ENCODE measurements at places on chromosomes 2 and 18.

GRCh38 chr2:161570424-161571050 is 53.7 kb upstream of the SLC4A10 start:
- H3K4me3 ChIP-seq: no peak overlapping the region
- H3K27me3 ChIP-seq: no peaks in the 10 kb centered on the region
- no peak overlapping the region for H3K27ac ChIP-seq
- H3K36me3 ChIP-seq: no peaks in the 10 kb centered on the region
- no peaks in the 10 kb centered on the region for H3K4me1 ChIP-seq

- H3K36me3 ChIP-seq: no peaks in the 10 kb centered on the region
- DNase-seq: no peak
- H3K27ac ChIP-seq: no peak overlapping the region
- H3K4me3 ChIP-seq: no peak overlapping the region
Observed at GRCh38 chr18:45554389-45554737, 60.9 kb upstream of the SLC14A2 start.

DNA sequence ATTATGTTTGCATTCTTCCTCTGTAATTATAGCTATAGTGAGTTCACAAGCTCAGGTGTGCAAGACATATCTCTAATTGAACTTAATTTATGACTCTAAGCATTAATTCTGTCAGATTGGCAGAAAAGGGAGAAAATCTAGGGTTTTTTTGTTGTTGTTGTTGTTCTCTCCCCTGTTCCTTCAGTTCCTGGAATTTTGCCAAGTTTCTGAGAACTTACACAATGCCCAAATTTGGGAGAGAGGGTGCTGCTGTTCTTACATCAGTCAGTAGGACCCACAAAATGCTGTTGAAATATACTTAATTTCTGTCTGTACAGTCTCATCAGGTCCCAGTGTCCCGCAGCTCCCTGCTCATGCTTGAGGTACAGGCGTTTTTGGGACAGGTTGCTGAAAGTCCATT is 221.8 kb upstream of the RBMS1 start:
- DNase-seq: no peak
- no peaks in the 10 kb centered on the region for H3K36me3 ChIP-seq
- H3K4me3 ChIP-seq: no peak overlapping the region
- H3K27me3 ChIP-seq: no peaks in the 10 kb centered on the region

DNA sequence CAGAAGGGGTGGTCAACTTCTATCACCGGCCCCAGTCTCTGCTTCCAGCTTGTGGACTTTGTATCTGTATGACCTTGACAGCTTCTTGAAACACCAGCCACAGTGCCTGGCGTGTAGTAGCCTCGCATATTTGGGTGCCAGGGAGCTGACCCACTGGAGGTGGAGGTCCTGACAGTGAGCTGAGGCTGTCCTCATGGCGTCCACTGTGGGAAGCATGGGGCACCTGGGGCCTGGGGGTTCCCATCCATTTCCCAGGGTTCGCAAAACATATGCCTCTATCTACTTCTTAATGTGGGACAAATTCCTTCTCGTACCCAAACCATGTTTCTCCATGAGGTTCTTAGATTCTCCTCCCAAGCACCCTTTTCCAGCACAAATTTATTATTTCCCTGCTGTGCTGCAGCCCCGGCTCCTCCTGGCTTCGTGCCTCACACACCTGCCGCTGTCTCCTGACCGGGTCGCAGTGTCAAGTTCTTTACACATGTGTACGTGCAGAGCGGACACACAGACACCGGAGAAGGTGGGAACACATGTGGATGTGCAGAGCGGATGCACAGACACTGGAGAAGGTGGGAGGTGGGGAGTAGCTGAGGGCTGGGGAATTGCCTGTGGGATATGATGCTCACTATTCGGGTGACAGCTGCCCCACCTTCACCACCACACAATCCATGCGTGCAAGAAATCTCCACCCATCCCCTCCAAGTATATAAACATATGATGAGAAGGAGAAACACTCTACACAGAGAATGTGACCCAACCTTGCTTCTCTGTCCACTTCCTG is 23.4 kb downstream of the TMEM18 start:
- H3K36me3 ChIP-seq: no peaks in the 10 kb centered on the region
- DNase-seq: no peak
- no peaks in the 10 kb centered on the region for H3K27me3 ChIP-seq
- H3K4me3 ChIP-seq: no peak overlapping the region

- no peak overlapping the region for H3K27ac ChIP-seq
- no peak for DNase-seq
- H3K4me3 ChIP-seq: no peak overlapping the region
Observed at GRCh38 chr2:191778041-191778440, 68.8 kb downstream of the CAVIN2 start.

GRCh38 chr2:213678437-213679218 is 394.4 kb downstream of the SPAG16 start:
- no peak overlapping the region for H3K4me3 ChIP-seq
- no peaks in the 10 kb centered on the region for H3K36me3 ChIP-seq
- no peak overlapping the region for H3K27ac ChIP-seq
- no peaks in the 10 kb centered on the region for H3K4me1 ChIP-seq

DNA sequence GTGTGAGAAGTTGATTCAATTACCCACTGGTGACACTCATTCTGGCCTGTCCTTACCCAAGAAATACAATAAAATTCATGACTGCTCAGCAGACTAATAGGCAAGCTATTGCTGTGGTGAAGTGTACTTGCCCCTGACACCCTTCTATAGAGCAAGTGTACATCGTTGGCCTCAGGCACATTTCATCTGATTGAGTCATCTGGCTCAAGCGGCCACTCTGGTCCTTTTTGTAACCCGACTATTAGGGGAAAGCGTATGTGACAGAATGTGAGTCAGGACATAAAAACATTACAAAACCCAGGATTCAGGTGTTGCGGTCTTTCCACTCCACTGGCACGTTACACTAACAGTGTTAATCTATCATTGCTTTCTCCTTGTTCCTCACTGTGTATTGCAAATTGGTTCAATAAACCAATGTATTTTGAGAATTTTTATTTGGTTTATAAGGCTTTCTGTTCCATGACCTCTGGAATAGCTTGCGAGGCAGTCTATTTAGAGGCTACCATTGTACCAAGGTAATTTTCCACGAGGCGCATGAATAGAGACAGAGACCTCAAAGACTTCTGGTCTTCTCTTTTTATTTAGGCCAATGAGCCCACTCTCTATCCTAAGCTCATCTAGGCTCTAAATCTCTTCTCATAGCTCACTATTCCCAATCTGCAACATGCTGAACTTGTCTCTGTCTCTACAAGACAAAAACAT is 10.2 kb upstream of the TTC32 start:
- no peak overlapping the region for H3K4me3 ChIP-seq
- DNase-seq: no peak
- H3K27ac ChIP-seq: no peak overlapping the region

GRCh38 chr18:24208270-24209035 is 69.6 kb downstream of the CABYR start:
- H3K4me1 ChIP-seq: peaks cover 3% of the 10 kb centered on the region
- H3K36me3 ChIP-seq: no peaks in the 10 kb centered on the region
- DNase-seq: no peak
- no peak overlapping the region for H3K27ac ChIP-seq
- H3K27me3 ChIP-seq: no peaks in the 10 kb centered on the region

- no peaks in the 10 kb centered on the region for H3K36me3 ChIP-seq
- H3K27ac ChIP-seq: no peak overlapping the region
- DNase-seq: peak; percentile 99
- peak overlapping the region; percentile 14 for H3K4me3 ChIP-seq
- H3K4me1 ChIP-seq: peaks cover 2% of the 10 kb centered on the region
- peaks cover 100% of the 10 kb centered on the region for H3K27me3 ChIP-seq
Observed at GRCh38 chr2:118855451-118856279, 8.2 kb upstream of the EN1 start.

DNA sequence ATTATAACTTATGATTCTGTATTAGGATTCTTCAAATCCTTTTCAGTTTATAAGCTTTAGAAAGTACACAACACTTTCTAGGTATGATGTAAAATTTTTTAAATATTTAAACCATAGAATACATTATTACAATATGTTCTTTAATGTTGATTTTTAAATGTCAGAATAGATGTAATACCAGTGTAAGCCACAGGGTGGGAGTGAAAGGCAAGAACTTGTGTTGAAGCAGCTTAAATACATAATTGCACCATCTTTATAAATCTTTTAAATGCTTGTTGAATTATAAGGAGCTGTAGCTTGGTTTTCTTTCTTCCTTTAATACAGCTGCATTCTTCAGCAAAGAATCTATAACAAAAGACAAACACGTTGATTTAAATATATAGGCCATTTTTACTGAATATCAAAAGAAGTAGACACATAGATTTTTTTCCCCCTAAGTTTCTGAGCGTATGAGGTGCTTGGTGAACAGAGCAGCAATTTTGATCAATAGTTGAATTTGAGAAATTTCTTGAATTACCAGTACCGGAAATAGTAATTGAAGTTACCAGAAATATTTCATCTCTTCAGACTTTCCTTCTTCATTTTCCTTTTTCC is 63.0 kb downstream of the TANK start:
- no peaks in the 10 kb centered on the region for H3K4me1 ChIP-seq
- H3K4me3 ChIP-seq: no peak overlapping the region
- H3K27me3 ChIP-seq: no peaks in the 10 kb centered on the region
- no peak for DNase-seq
- H3K36me3 ChIP-seq: no peaks in the 10 kb centered on the region

DNA sequence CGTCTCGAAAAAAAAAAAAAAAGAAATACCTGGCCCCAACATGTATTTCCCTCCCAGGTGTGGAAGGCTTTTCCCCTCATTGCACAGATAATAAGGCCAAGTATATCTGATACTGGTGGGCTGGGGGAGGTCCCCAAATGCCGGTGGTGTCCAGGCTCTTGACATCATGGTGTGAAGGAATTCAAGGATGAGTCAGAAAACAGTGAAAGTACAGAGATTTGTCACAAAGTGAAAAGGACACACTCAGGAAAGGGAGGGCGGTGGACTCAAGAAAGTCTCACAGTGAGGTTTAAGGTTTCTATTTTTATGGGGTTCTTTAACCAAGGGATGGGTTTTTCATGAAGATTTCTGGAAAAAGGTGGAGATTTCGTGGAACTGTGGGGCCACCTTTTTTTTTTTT is 37.8 kb upstream of the FZD5 start:
- no peaks in the 10 kb centered on the region for H3K27me3 ChIP-seq
- DNase-seq: no peak
- no peak overlapping the region for H3K4me3 ChIP-seq
- H3K36me3 ChIP-seq: no peaks in the 10 kb centered on the region
- H3K4me1 ChIP-seq: peaks cover 14% of the 10 kb centered on the region
- no peak overlapping the region for H3K27ac ChIP-seq

DNA sequence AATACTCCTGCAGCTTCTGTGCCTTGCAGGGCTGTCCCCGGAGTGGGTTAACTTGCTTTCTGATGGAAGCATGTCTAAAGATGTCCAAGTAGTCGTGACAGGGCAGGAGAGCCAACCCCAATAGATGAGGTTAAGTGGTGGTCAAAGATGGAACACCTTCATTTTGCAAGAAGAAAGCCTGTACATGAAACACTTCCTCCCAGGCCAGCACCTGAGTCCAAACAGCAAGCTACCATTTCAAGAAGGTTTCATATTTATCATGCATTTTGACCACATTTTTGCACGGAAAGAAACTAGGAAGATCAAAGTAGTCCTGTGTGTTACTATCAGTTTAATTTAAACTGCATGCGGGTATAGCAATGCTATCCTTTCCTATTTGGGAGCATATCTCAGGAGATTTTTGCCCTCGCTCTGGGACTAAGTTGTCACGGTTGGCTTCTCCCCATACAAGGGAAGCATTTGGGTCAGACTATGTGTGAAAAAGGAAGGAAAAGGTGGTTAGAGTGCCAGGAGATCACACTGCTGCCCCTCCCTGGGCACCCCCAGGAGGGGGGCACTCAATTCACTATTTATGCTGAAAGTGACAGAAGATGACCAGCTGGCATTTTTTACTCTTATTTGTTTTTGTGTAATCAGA is 187.6 kb downstream of the ZNF521 start:
- H3K27ac ChIP-seq: no peak overlapping the region
- H3K36me3 ChIP-seq: no peaks in the 10 kb centered on the region
- no peaks in the 10 kb centered on the region for H3K27me3 ChIP-seq

DNA sequence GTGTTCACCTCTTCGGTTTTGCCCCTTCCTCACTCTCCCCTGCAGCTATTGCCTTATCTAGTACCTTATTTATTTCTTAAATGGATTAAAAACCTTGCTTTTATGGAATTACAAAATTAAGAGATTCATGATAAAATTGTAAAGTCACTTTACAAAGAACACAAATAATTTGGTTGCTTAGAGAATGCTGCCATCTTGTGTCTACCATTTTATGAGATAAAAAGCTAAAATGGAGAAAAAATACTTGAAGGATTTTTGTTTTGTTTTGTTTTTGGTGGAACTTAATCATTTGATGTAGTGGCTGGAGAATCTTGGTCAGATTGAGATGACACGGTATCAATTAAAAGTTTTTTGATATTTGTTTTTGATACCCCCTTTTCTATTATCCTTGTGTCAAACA is 69.6 kb downstream of the R3HDM1 start:
- peaks cover 4% of the 10 kb centered on the region for H3K4me1 ChIP-seq
- H3K4me3 ChIP-seq: no peak overlapping the region
- DNase-seq: no peak
- H3K27ac ChIP-seq: no peak overlapping the region
- no peaks in the 10 kb centered on the region for H3K27me3 ChIP-seq
- peaks cover 11% of the 10 kb centered on the region for H3K36me3 ChIP-seq

GRCh38 chr18:75279381-75279780 is 68.8 kb downstream of the TSHZ1 start:
- no peak overlapping the region for H3K4me3 ChIP-seq
- DNase-seq: no peak
- H3K27me3 ChIP-seq: no peaks in the 10 kb centered on the region
- H3K4me1 ChIP-seq: no peaks in the 10 kb centered on the region
- H3K27ac ChIP-seq: no peak overlapping the region

- no peaks in the 10 kb centered on the region for H3K36me3 ChIP-seq
- H3K27ac ChIP-seq: no peak overlapping the region
- DNase-seq: no peak
- peaks cover 10% of the 10 kb centered on the region for H3K4me1 ChIP-seq
- no peaks in the 10 kb centered on the region for H3K27me3 ChIP-seq
- H3K4me3 ChIP-seq: no peak overlapping the region
Observed at GRCh38 chr2:159035790-159036411, 67.5 kb downstream of the TANC1 start.

- no peak overlapping the region for H3K27ac ChIP-seq
- no peaks in the 10 kb centered on the region for H3K36me3 ChIP-seq
- H3K27me3 ChIP-seq: no peaks in the 10 kb centered on the region
- DNase-seq: no peak
- H3K4me1 ChIP-seq: no peaks in the 10 kb centered on the region
Observed at GRCh38 chr18:46302528-46303485, 198.6 kb downstream of the HAUS1 start.

DNA sequence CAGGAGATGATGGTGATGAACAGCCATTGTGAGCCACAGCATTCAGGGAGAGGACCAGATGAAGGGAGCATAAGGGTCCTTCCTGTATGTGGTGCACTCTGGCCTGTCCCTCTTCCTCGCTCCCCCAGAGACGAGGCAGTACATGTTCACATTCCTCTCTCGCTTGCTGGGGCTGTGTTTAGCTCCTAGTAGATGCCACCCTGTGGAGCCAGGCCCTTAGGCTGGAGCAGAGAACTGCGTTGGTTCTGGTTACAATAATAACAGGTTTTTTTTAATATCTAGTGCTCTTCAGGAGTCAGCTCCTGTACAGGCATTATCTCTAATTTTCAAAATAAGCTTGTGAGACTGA is 171.1 kb upstream of the MYT1L start:
- no peak overlapping the region for H3K27ac ChIP-seq
- no peaks in the 10 kb centered on the region for H3K27me3 ChIP-seq
- H3K4me1 ChIP-seq: no peaks in the 10 kb centered on the region
- no peaks in the 10 kb centered on the region for H3K36me3 ChIP-seq
- DNase-seq: no peak

GRCh38 chr2:175432021-175432420 is 250.5 kb upstream of the ATP5MC3 start:
- H3K4me3 ChIP-seq: no peak overlapping the region
- H3K27me3 ChIP-seq: no peaks in the 10 kb centered on the region
- no peaks in the 10 kb centered on the region for H3K36me3 ChIP-seq
- no peak for DNase-seq
- no peak overlapping the region for H3K27ac ChIP-seq
- H3K4me1 ChIP-seq: no peaks in the 10 kb centered on the region

Measured in H1 (cell line).